AG08396 (cell line): ENCODE measurements at places on chromosomes 2 and 18.

GRCh38 chr2:90069290-90069894 lies 1377.9 kb downstream of the RPIA start:
- DNase-seq: peak; percentile 42

- DNase-seq: no peak
Measured at GRCh38 chr18:35438480-35439234, 59.1 kb downstream of the INO80C start.

- peak; percentile 34 for DNase-seq
Measured at GRCh38 chr2:46748735-46749531, 166.7 kb downstream of the MCFD2 start.

DNA sequence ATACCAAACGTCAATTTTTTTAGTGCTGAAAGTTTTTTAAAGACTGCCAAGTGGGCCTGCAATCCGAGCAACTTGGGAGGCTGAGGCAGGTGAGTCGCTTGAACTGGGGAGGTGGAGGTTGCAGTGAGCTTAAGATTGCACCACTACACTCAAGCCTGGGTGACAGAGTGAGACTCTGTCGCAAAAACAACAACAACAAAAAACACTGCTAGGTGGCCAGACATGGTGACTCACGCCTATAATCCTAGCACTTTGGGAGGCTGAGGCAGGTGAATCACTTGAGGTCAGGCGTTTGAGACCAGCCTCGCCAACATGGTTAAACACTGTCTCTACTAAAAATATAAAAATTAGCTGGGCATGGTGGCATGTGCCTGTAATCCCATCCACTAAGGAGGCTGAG lies 202.8 kb upstream of the COPS8 start:
- DNase-seq: no peak

- no peak for DNase-seq
Measured at GRCh38 chr18:5159080-5159479, 38.0 kb downstream of the AKAIN1 start.

- peak; percentile 57 for DNase-seq
Measured at GRCh38 chr2:12824351-12824777, 107.6 kb downstream of the TRIB2 start.

DNA sequence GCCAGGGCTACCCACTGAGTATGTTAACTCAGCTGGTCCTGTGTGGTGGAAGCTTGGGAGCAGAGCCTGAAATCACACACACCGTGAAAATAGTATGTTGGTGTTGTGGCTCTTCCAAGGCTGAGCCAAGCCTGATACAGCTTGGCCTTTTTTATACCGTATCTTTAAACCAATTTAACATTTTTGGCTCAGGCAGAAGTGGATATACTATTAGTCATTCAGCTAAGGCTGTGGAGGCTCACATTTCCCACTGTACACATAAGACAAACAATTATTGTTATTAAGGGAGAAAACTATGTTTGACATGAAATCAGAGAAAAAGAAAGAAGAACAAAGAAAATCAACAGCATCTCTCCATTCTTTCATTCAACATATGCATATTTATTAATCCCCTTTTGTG lies 159.0 kb downstream of the BCL11A start:
- no peak for DNase-seq

DNA sequence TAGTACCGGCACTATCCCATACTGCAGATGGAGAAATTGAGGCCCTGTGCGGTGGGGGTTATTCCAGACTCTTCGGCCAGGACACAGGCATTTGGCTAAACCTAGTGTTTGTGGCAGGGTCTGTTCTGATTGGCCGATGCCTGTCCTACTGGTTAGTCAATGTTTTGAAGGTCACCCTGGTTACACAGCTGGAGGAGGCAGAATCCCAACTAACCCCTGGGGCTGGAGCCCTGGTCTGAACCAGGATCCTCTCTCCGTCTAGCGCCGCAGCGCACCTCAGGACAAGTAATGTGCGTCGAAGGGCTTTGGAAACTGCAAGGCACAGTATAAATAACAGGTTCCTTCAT lies 19.4 kb downstream of the TEX44 start:
- peak; percentile 94 for DNase-seq

- no peak for DNase-seq
Measured at GRCh38 chr18:23684515-23685197, 4.6 kb upstream of the LAMA3 start.

DNA sequence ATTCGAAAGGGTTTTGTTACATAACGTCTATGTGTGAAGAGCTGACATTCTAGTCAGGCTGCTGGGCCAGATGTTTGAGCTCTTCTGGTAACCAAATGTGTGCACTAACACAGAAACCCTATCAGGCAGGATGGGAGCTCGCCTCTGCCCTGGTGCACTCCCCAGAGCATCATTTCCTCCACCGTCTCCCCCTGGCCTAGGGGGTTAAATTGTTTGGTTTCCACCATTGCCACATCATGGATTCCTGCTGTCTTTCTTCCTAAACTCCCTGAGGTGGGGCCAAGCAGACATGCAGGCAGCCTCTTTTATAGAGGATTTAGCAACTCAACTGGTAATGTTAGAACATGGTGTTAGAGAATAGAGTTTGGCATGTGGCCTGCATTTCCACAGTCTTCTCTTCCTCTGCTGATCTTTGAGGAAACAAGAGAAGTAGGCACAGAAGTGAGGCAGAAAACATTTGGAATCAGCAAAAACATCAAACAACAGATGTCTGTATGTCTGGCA lies 87.3 kb downstream of the ANTXR1 start:
- no peak for DNase-seq

DNA sequence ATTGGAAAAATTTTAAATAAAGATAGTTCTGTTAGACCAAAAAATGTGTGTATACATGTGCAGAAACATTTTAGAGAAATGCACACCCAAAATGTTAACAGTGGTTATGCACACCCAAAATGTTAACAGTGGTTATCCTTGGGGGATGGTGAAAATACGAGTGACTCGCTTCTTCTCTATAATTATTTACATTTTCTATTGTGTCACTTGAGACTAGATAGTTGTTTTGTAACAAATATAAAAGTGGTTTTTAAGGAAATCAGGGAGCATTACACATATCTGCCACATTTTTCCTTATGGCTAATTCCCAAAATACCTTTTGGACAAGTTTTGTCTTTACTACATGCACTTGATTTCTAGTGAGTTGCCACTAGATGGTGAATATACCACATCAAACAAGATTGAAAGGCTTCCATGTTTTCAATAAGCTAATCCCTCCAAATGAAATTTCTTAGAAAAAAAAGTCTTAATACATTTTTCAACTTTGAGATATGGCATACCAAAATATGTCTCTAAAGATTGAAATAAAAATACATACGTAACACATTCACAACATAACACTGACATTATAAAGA lies 9.0 kb upstream of the HIBCH start:
- no peak for DNase-seq

DNA sequence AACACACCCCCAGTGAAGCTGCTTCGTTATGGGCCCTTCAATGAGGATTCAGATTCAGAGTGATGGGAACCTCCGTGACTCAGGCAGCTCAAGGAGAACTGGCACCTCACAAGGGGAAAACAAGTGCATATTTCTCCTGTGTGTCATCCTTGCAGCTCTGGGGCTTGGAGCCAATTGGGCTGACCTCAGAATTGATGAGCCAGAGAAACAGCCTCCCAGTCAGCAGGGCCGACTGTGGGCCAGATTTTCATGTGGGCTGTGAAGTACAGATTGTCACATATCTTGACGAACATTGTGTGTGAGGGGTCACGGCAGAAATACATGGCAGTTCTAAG lies 189.6 kb upstream of the SP5 start:
- DNase-seq: peak; percentile 90

- DNase-seq: no peak
Measured at GRCh38 chr2:62576276-62576939, 70.4 kb upstream of the TMEM17 start.

DNA sequence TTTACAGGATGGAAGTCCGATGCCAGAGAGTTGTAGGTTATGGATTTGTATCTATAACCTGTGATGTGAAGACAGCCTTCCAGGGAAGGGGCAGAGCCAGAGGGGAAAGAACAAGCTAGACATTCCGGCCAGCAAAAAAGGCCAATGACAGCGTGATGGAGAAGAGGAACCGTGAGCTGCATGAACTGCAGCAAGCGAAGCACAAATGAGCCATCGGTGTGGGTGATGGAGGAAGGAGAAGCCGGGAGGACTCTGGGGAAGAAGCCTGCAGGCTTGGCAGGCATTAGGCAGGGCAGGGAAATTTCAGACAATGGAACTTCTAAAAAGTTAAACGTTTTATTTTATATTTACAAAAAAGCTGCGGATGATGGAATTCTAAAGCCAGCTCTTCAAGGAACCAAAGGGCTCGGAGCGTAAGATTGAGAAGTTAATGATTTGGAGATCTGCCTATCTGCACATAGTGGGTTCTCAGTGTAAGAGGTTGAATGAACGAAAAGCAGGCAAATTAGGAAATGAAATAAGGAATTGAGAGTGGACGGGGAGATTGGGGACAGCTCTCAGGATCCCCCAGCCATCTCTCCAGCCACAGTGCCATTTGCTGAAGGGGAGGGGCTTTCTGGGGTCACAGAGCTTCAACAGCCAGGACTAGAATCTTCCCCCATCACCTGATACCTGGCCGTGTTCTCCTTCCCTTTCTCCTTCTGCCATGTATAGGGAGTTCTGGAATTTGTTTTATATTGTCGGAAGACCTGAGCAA lies 28.4 kb downstream of the NGEF start:
- no peak for DNase-seq

- no peak for DNase-seq
Measured at GRCh38 chr2:43294973-43295603, 68.7 kb upstream of the ZFP36L2 start.

DNA sequence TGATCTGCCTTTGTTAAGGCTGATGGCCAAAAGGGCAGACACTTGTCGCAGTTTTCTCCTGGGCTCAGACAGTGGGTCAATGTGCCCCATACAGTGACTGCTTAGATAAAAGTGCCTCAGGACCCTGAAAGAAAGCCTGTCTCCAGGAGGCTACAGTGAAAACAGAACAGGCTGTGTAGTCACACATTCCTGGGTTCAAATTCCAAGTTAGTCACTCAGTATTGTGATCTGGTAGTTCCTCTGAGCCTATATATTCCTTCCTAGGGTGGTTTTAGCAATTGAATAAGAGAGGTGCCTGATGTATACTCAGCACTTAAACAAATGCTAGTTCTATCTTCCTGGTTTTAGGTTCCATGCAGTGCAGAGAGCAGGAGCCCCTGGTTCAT lies 54.4 kb downstream of the RPL37A start:
- DNase-seq: peak; percentile 49

DNA sequence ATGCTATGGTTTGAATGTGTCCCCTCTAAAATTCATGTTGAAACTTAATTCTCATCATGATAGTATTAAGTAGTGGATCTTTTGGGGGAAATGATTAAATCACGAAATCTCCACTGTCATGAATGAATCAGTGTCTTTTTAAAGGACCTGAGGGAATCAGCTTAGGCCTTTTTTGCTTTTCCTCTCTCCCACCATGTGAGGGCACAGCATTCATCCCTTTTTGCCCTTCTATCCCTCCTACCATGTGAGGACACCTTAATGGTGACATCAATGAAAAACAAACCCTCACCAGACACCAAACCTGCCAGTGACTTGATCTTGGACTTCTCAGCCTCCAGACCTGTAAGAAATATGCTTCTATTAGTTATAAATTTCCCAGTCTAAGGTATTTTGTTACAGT lies 247.1 kb upstream of the UBE2E3 start:
- DNase-seq: no peak

GRCh38 chr2:2524348-2524941 lies 193.4 kb upstream of the MYT1L start:
- no peak for DNase-seq

GRCh38 chr18:70411307-70411706 lies 122.5 kb downstream of the SOCS6 start:
- no peak for DNase-seq

DNA sequence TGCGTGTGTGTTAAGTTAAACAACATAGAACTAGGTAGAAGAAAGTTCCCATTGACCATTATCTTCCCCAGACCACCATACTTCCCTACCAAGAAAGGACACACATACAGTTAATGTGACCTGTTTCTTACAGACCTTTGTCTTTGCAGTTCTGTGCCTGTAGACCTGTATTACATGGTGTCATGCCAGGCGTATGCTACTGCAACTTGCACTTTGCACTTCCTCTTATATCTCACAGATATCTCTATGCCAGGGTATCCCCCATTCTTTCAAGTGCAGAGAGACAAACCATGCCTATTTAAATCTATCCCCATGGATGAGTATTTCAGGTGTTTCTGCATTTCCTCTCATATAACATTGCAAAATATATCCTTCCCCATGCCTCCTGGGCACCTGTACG lies 136.8 kb upstream of the PKDCC start:
- no peak for DNase-seq

DNA sequence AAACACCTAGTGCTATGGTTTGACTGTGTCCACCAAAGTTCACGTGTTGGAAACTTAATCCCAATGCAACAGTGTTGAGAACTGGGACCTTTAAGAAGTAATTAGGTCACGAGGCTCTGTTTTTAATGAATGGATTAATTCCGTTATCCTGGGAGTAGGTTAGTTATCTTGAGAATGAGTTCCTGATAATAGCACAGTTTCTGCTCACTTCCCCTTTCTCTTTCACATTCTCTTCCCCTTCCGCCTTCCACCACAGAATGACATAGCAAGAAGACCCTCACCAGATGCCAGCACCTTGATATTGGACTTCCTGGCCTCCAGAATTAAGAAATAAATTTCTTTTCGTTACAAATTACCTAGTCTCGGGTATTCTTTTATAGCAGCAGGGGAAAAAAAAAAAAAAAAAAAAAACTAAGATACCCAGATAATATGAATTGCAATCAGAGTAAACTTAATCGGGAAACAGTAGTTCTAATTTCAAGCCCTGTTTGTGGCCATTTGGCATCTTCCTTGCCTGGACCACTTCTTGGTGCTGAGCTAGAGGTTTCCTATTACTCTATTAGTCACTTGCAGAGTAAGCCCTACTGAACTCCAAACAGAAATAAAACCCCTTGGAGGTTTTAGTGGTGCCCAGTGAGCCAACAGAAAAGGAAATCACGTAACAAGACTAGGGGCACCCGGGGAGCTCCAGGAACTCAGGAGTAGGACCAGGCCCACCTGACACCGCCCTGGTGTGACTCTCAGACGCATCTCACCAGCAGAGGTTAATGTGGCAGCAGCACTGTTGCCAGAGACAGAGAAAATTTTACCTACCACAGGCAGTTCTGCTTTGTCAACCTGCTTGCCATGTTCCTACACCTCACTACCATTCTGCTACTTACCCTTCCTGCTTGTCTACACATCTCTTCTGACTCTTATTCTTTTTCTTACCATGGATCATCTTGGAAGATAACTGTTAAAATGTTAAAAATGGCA lies 147.6 kb upstream of the CAB39 start:
- DNase-seq: peak; percentile 31

DNA sequence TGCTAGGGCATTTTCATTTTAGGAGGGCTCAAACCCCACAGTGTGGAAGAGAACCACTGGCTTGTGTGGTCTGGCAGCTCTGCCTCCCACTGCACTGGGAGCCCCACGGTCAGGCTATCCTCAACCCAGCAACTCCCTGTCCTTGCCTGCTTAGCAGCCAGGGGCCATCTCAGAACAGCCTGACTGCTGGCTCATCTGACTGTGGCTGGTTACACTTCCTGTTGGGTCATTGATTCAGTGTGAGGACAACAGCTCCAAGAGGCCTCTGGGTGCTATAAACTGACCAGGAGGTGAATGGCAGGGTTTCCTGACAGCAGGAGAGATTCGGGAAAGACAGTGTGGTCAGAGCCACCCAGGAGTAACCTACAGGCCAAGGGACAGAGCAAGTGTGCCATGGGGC lies 40.1 kb downstream of the AMER3 start:
- DNase-seq: no peak
